ENCODE measurements at places on chromosomes 11 and 22.

GRCh38 chr11:30346068-30346688, 23.3 kb downstream of the ARL14EP start:
- no peak for DNase-seq

DNA sequence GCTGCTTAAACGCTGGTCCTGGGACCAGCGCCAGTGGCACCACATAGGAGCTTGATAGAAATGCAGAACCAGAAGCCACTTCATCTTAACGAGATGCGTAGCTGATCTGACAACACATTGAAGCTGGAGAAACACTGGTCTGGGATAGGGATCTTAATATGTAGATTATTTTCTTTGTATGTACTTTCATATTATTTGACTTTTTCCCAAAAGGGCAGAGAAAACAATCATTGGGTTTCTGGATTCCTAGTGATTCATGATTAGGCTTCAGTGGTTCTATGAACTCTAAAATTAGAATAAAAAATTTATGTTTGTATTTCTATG, 12.3 kb downstream of the MPEG1 start:
- DNase-seq: no peak

GRCh38 chr22:29345932-29346331, 30.4 kb upstream of the RASL10A start:
- DNase-seq: no peak

DNA sequence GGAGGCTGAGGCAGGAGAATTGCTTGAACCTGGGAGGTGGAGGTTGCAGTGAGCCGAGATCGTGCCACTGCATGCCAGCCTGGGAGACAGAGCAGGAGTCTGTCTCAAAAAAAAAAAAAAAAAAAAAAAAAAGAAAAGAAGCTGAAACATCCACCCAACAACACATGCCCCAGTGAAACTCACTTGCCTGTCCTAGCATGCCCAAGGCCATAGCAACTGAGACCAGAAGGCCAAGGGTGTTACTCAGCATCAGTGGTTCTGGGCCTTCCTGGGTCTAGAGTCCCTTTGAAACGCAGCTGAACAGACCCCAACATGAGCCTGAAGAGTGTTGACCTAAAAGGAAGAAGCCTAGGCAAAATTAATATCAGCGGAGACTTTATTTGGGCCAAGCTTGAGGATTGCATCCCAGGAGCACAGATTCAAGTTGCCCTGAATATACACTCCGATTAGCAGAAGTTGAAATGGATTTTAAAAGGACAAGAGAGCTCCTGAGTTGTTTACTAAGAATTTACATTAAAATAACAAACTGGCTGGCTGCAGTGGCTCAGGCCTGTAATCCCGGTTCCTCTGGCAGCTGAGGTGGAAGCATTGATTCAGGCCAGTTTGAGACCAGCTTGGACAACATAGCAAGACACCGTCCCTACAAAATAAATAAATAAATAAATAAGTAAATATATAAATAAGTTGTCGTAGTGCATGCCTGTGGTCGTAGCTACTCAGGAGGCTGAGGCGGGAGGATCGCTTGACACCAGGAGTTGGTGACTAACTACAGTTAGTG, 7.0 kb downstream of the PRDX5 start:
- peak; percentile 40 for DNase-seq

Data from PC-9 (cell line).